ENCODE measurements at places on chromosomes 4 and X.

- DNase-seq = no peak
Observed at GRCh38 chrX:38232079-38232686, 11.5 kb upstream of the SRPX start.

GRCh38 chr4:71217688-71218087 lies 121.1 kb upstream of the SLC4A4 start:
- no peak for DNase-seq

DNA sequence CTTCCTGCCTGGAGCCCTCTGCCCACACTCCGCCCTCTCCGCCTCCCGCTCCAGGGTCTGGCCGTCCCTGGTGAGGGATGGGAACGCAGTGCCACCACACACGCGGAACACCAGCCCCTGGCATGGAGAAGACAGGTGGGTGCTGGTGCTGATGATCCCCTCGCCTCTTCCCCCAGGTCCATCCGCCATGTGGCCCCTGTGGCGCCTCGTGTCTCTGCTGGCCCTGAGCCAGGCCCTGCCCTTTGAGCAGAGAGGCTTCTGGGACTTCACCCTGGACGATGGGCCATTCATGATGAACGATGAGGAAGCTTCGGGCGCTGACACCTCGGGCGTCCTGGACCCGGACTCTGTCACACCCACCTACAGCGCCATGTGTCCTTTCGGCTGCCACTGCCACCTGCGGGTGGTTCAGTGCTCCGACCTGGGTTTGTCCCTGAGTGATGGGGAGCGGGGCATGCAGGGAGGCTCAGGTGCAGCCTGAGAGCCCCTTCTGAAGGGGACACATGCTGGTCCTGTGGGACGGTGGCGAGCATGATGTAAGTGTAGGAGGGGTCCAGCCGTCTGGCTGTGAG lies 9.8 kb downstream of the BGN start:
- DNase-seq = no peak

DNA sequence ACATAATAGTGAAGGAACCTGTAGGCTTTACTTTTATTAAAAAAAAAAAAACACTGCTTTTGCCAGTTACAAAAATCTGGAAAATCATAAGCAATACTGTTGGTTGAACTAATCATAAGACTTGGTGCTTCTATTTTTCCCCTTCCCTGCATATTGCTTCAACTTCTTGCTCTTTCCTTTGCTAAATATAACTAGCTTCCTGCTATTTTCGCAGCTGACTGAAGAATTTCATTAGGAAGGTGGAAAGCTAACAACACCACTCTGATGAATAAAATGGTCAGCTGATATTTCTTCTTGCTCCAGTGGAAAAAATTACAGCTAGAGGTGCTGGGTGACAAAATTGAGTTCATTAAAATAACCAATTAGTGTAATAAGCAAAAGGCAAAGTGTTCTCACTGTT lies 39.3 kb downstream of the MEPE start:
- DNase-seq = no peak

DNA sequence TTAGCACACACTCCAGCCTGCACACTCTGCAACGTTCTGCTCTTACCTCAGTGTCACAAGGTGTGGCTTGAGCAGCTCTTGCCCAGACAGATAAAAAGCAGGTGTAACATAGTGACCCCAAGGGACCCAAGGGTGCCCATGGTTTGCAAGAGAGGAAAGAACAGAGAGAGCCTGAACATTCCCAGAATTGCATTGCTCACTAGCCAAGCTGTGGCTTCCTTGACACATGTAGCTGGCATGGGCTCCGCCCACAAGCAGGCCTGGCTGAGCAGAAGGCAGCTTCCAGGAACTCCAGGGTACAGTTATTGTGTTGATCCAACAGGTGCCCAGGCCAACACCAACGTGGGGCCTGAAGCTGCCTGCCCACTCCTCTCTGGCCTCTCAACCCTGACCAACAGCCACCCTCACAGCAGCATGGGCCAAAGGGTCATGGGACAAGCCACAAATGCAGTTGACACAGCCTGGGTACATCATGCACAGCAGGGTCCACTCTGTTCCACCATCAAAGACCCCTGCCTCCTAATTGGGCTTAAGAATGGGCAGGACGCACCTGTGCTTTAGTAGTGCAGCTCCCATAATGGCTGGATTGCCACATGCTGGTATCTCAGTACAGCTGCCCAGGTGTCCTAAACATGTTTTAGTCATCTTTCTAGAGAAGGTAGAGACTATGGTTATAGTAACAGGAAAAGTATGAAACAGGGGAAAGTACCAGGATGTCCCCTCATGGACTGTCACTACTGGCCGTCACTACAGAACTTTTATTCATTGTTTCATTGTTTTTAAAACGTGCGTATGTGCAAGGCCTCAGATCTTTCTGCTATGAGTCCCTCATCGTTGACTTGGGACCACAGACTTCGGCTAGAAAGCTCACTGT lies 73.7 kb upstream of the ACSL1 start:
- DNase-seq = no peak

GRCh38 chr4:40403081-40403480 lies 67.9 kb downstream of the CHRNA9 start:
- no peak for DNase-seq

GRCh38 chrX:39677978-39678791 lies 419.6 kb downstream of the BCOR start:
- no peak for DNase-seq

DNA sequence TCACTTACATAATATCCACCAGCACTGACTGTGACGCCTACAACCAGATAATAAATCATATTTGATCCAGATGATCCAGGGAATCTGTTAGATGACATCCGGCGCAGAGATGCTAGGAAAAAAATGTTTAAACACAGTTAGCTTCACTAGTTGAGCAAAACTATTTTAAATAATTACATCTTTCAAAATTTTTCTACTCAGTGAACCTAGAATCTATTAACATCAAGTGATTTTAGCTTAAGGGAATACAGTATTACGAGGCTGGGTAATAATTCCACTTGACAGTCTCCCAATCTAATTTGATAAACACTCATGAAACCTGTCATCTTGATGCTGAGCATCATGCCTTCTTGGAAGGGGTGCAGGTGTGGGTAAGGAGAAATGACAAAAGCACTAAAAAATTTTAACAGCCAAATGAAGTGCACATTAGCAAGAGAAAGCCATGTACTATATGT lies 4.7 kb downstream of the MGARP start:
- DNase-seq = no peak

DNA sequence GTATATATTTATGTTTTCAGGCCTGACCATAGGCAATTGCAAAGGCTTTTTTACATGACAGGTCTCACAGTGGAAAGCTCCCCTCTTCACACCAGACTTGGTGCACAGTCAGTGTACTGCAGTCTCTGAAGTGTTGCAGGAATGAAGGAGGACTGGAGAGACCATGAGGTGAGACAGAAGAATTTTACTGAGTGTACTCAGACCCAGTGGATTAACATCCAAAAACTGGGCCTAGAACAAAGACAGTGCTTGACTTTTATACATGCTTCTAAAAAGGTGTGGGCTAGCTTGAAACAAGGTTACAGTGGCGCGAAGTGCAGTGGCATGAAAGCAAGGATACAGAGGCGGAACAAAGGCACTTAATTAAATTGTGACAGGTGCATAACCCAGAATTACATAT lies 822.9 kb downstream of the RAPGEF2 start:
- DNase-seq = no peak

DNA sequence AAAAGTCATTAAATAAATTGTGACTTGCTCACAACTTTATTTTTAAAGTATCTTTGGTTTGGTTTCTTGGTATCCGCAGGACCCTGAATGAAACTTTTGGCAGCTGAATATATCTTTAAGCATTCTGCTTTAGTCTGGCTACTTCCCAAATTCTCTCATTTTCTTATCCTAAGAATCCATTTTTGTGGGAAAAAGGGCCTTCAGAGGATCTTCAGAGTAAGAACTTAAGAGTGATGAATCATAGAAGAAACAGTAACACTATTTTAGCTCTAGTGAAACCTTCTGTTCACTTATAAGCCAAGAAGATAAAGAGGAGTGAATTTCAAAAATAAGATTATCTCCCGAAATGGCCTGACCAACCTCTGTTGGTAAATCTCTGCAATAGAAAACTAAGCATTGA lies 540.6 kb upstream of the MAGEB18 start:
- DNase-seq = no peak

DNA sequence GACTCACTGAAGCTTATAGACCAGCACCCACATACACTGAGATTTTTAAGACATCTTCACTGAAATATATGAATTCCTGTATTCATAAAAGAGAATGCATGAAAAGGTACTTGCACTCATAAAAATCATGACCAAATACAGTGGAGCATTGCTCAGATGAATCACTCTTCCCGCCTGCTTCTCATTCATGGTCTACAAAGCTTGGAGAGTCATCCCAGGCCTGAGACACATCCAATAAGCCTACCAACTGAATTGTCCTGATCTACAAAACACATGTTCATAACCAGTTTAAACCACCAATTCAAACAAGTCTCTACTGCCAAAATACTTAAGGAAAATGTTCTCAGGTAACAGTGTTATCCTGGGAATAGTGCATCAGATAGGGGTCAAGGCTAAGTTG lies 38.1 kb downstream of the PROM1 start:
- DNase-seq = no peak

DNA sequence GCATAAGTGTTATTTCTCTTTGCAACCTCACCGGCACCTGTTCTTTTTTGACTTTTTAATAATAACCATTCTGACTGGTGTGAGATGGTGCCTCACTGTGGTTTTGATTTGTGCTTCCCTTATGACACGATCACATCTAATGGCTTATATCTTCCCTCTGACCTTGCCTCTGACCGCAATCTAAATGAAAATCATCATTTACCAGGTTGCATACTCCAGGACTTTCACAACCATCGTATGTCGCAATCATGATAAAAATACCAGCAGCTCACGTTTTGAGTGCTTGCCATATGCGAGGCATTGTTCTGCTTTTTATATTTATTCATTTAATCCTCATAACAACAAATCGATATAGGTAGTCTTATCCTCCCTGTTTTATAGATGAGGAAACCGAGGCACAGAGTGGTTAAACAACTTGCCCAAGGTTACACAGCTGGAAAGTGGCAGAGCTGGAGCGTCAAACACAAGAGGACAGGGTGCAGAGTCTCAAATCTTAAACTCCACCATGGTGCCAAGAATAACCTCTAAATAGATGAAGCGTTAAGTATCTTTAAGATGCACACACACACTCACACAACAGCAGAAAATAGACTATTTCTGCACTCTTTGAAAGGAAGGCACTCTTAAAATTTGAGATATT lies 102.2 kb downstream of the SEL1L3 start:
- no peak for DNase-seq

- no peak for DNase-seq
Observed at GRCh38 chr4:124762956-124763355, 50.4 kb upstream of the ANKRD50 start.

GRCh38 chr4:48543796-48544195 lies 53.7 kb downstream of the ZAR1 start:
- no peak for DNase-seq

- DNase-seq = no peak
Observed at GRCh38 chr4:105248613-105249012, 101.9 kb downstream of the TET2 start.

DNA sequence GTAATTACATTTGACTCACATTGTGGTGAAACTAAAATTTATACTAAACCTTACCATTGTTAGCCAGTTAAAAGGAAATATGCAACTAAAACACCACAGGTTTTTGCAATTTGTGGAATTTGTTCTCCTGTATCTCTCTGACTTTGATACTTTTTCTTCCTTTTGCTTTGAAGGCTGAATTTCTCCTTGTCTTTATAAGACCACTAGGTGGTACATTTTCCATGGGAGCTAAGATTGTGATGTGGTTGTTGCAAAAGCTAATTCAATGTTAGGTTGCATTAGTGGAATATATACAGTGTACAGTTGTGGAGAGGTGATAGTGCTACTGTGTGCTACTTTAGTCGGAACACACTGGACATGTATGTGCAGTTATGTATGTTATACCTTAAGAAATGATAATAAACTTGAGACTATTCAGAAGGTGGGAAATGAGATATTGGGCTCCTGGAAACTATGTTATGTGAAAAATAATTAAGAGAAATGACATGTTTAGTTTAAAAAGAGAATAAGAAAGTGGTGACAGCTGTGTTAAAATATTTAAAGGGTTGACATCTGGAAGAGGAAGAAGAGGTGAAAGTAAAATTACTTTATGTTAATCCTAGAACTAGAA lies 70.3 kb downstream of the ARL9 start:
- DNase-seq = peak; percentile 33
